ENCODE measurements at places on chromosomes 6 and 20.

DNA sequence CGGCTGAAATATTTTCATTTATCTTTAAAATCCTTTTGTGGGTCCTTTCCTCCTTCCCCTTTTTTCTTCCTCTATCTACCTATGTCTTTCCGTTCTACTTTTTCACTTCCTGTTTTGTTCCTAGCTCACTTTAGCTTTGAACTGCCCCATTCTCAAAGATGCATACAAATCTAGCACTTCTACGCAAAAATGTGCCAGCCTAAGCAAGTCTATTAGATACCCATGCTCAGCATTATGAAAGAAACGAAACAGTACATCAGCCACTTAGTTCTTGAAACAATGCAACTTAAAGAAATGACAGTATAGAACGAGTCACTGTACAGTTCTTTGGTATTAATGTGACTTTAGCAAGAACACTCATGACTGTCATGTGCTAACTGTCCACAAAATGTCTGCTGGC lies 47.3 kb upstream of the MARCKS start:
- H3K4me3 ChIP-seq, result no peak overlapping the region
- no peaks in the 10 kb centered on the region for H3K27me3 ChIP-seq
- H3K4me1 ChIP-seq, result no peaks in the 10 kb centered on the region
- H3K36me3 ChIP-seq, result no peaks in the 10 kb centered on the region
- H3K27ac ChIP-seq, result no peak overlapping the region
- DNase-seq, result no peak

DNA sequence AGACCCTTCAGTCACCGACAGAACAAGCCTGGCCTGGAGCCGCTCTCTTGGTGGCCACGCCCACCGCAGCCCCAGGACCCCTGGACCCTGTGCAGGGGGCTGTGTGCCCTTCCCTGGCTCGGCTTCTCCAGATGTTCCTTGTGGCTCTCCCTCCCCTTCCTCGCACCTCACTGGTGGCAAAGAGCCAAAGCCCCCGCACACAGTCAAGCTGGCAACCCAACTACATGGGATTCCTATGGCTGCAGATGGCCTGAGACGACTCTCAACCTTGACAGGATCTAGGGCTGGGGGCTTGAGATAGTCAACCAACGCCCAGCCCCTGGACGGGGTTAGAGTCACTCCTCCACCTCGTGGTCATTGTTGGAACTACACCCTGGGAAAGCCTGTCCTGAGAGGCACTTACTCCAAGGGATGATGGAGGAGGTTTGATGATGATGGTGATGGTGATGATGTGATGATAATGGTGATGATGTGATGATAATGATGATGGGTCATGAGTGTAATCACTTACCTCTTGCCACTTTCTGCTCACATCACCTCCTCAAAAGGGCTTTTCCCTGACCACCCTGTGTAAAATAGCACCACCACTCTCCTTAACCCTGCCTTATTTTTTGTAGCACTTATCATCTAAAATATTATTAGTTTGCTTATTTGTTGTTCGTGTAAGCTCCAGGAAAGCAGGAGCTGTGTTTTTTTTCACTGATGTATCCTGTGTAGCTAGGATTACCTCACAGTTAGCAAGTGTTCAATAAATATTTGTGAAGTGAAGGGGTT lies 278.4 kb downstream of the LRFN2 start:
- H3K36me3 ChIP-seq, result no peaks in the 10 kb centered on the region
- H3K27me3 ChIP-seq, result peaks cover 26% of the 10 kb centered on the region
- no peak overlapping the region for H3K27ac ChIP-seq
- DNase-seq, result peak; percentile 80
- no peaks in the 10 kb centered on the region for H3K4me1 ChIP-seq

DNA sequence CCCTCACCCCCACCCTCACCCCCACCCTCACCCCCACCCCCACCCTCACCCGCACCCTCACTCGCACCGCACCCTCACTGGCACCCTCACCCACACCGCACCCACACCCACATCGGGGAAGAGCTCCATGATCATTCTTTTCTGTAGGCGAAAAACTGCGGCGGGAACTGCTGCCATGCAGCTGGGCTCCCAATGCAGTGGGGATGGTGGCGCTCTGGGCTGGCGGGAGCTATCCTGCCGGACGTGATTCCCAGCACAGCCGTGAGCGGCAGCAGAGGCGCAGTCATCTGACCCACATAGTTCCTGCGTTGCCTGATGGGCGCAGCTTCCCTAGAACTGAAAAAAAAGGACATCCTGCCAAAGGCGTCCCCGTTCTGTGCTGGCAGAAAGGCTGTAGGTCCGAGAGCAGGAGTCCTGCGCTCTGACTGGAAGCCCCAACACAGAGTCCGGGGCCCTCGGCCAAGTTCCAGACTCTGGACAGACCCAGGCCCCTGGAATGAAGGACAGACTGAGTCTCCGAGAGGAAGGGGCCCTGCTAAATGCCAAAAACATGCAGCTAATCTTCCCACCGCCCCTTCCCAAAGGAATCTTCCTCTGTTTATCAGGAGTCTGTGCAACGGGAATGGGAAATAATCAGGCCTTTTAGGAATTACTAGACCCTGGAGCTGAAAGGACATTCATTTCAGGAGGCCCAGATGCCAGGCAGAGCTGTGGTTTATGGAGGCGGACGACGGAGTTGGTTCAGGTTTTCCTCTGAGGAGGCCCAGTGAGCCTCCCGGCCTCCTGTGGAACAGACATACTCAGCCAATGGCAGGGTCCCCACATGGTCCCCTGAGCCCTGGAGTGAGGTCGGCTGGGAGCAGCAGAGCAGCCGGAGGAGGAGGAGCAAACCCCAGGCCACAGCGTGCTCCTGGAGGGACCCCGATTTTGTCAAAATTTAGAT lies 14.1 kb upstream of the TCFL5 start:
- peak overlapping the region; percentile 91 for H3K27ac ChIP-seq
- H3K36me3 ChIP-seq, result peaks cover 1% of the 10 kb centered on the region
- DNase-seq, result peak; percentile 62
- no peak overlapping the region for H3K4me3 ChIP-seq

- H3K36me3 ChIP-seq, result no peaks in the 10 kb centered on the region
- peak overlapping the region; percentile 99 for H3K27ac ChIP-seq
- peak; percentile 62 for DNase-seq
- peaks cover 26% of the 10 kb centered on the region for H3K27me3 ChIP-seq
- H3K4me1 ChIP-seq, result peaks cover 16% of the 10 kb centered on the region
These were observed 1.1 kb upstream of the RPS6KA2 start for GRCh38 chr6:166627875-166628801.

DNA sequence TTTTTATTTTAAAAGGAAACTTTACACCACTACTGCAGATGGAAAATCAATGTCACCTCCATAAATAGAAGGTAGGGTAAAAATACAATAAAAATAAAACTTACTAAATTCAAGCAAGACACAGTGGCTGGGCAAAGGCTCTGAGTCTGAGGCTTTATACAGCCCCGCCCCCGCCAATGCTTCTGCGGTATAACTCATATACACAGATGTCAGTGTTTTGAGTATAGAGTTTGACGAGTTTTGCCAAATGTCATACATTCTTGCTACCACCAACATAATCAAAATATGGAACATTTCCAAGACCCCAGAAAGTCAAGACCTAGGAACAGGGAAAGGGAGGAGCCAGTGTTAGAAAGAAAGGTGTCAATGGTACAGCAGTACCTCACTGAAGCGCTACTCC lies 12.8 kb downstream of the NFATC2 start:
- no peak for DNase-seq
- H3K27me3 ChIP-seq, result no peaks in the 10 kb centered on the region
- H3K4me1 ChIP-seq, result peaks cover 51% of the 10 kb centered on the region
- H3K4me3 ChIP-seq, result no peak overlapping the region
- H3K27ac ChIP-seq, result peak overlapping the region; percentile 60

GRCh38 chr6:55174211-55175026 lies at the start of gene HCRTR2:
Gene HCRTR2, plus strand, starts transcription at chr6:55174515. Its CDS starts 73 bp downstream, at chr6:55174588.
- peak within 1 kb of the TSS; percentile 65 for H3K4me3 ChIP-seq
- peaks cover 4% of the 10 kb centered on the region for H3K4me1 ChIP-seq
- no peaks in the 10 kb centered on the region for H3K36me3 ChIP-seq
- no peak for DNase-seq
- no peak within 1 kb of the TSS for H3K27ac ChIP-seq

GRCh38 chr6:35064290-35064689 lies 76.8 kb downstream of the TCP11 start:
- peaks cover 9% of the 10 kb centered on the region for H3K36me3 ChIP-seq
- no peaks in the 10 kb centered on the region for H3K4me1 ChIP-seq
- no peak for DNase-seq
- no peaks in the 10 kb centered on the region for H3K27me3 ChIP-seq
- H3K4me3 ChIP-seq, result no peak overlapping the region

DNA sequence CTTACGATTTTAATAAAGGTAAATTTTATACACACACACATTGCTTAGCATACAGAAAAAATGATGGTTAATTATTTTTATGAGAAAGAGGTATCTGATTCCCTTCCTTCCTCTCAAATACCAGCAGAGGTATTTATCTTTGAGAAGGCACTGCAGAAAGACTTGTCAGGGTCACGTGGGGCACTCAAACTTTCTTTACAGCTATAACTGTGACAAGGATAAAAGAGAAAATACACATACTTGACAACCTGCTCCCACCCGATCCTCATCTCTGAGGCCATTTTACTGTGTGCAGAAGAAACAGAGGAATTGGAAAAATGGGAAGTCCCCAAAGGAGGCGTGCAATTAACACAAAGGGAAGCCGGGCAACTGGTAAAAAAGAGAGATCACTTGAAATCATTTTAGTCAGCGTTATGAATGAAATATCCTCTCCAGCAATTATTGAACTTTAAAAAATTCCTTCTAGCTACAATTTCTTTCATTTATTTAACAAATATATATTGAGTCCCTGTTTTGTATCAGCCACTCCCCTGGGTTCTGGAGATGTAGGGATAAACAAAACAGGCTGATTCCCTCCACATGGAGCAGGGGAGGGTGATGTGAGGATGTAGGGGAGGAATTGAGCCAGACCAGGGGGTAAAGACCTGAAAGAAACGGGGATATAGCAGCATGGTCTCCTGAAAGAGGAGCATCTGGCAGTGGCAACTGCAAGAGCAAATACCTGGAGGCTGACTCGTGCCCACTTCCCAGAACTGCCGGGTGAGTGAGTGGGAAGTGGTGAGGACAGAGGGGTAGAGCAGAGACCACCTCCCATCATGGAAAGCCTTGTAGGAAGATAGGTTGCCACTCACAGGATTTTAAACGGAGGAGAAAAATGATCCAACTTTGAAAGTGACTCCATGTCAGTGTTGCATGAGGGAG lies 510.3 kb downstream of the KIF16B start:
- peaks cover 22% of the 10 kb centered on the region for H3K4me1 ChIP-seq
- H3K27me3 ChIP-seq, result no peaks in the 10 kb centered on the region
- DNase-seq, result no peak
- H3K4me3 ChIP-seq, result no peak overlapping the region
- no peaks in the 10 kb centered on the region for H3K36me3 ChIP-seq
- H3K27ac ChIP-seq, result no peak overlapping the region

GRCh38 chr6:84618836-84619235 lies 145.6 kb downstream of the TBX18 start:
- H3K27ac ChIP-seq, result no peak overlapping the region
- H3K4me1 ChIP-seq, result peaks cover 1% of the 10 kb centered on the region
- no peak for DNase-seq
- H3K27me3 ChIP-seq, result no peaks in the 10 kb centered on the region

GRCh38 chr6:84685983-84686584 lies 78.3 kb downstream of the TBX18 start:
- peaks cover 2% of the 10 kb centered on the region for H3K27me3 ChIP-seq
- peaks cover 2% of the 10 kb centered on the region for H3K4me1 ChIP-seq
- DNase-seq, result no peak
- H3K27ac ChIP-seq, result no peak overlapping the region
- no peaks in the 10 kb centered on the region for H3K36me3 ChIP-seq

- no peak overlapping the region for H3K27ac ChIP-seq
- no peaks in the 10 kb centered on the region for H3K36me3 ChIP-seq
- DNase-seq, result no peak
- H3K4me1 ChIP-seq, result no peaks in the 10 kb centered on the region
- H3K27me3 ChIP-seq, result peaks cover 36% of the 10 kb centered on the region
- H3K4me3 ChIP-seq, result no peak overlapping the region
These were observed 424.2 kb downstream of the FOXA2 start for GRCh38 chr20:22160101-22160652.

GRCh38 chr20:58852543-58853271 lies at the start of gene GNAS:
Gene GNAS, plus strand, starts transcription at chr20:58852716.
- H3K27me3 ChIP-seq, result peaks cover 66% of the 10 kb centered on the region
- peak within 1 kb of the TSS; percentile 92 for H3K4me3 ChIP-seq
- H3K4me1 ChIP-seq, result peaks cover 22% of the 10 kb centered on the region
- H3K36me3 ChIP-seq, result peaks cover 1% of the 10 kb centered on the region
- peak; percentile 47 for DNase-seq

DNA sequence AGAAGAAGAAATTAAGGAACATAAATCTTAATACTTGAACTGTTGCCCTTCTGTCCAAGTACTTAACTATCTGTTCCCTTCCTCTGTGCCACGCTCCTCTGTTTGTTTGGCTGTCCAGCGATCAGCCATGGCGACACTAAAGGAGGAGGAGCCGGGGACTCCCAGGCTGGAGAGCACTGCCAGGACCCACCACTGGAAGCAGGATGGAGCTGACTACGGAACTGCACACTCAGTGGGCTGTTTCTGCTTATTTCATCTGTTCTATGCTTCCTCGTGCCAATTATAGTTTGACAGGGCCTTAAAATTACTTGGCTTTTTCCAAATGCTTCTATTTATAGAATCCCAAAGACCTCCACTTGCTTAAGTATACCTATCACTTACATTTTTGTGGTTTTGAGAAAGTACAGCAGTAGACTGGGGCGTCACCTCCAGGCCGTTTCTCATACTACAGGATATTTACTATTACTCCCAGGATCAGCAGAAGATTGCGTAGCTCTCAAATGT lies 17.1 kb downstream of the IRF4 start:
- peaks cover 57% of the 10 kb centered on the region for H3K27me3 ChIP-seq
- no peaks in the 10 kb centered on the region for H3K36me3 ChIP-seq
- no peak overlapping the region for H3K4me3 ChIP-seq
- H3K27ac ChIP-seq, result no peak overlapping the region

DNA sequence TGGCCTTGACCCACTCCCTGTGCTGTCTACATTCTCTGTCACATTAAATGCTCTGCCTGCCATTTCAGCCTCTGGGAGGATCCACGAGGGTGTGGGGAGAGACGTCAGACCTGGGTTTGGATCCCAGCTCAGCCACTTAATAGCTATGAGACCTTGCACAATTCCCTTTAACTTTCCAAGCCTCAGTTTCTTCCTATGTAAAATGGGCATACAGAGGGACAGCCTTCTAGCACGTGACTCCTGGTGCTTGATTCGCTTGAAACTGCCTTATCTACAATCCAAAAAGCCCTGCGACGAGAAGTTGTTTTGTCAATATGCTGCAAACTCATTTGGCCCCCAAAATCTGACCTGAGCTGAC lies 40.0 kb downstream of the TOX2 start:
- no peak for DNase-seq
- peaks cover 2% of the 10 kb centered on the region for H3K36me3 ChIP-seq
- H3K4me3 ChIP-seq, result no peak overlapping the region
- peaks cover 11% of the 10 kb centered on the region for H3K4me1 ChIP-seq
- H3K27ac ChIP-seq, result no peak overlapping the region

GRCh38 chr6:20058912-20059311 lies 153.4 kb downstream of the MBOAT1 start:
- H3K36me3 ChIP-seq, result no peaks in the 10 kb centered on the region
- peaks cover 4% of the 10 kb centered on the region for H3K27me3 ChIP-seq
- H3K4me3 ChIP-seq, result no peak overlapping the region
- no peak for DNase-seq
- peaks cover 10% of the 10 kb centered on the region for H3K4me1 ChIP-seq

GRCh38 chr6:138673346-138674014 lies 100.1 kb upstream of the CCDC28A start:
- peaks cover 5% of the 10 kb centered on the region for H3K36me3 ChIP-seq
- DNase-seq, result no peak
- no peak overlapping the region for H3K4me3 ChIP-seq
- H3K4me1 ChIP-seq, result peaks cover 1% of the 10 kb centered on the region
- no peaks in the 10 kb centered on the region for H3K27me3 ChIP-seq
- no peak overlapping the region for H3K27ac ChIP-seq

All from progenitor cell of endocrine pancreas (in vitro differentiated cells).